ENCODE measurements at places on chromosomes 13 and 19. TPM values are rescaled to one million over a fixed set of nuclear protein-coding genes. Genes with fewer than 3 reads are reported as not detected.
A peak's percentile ranks its signal among the peaks of the same experiment; 100 is the strongest.

DNA sequence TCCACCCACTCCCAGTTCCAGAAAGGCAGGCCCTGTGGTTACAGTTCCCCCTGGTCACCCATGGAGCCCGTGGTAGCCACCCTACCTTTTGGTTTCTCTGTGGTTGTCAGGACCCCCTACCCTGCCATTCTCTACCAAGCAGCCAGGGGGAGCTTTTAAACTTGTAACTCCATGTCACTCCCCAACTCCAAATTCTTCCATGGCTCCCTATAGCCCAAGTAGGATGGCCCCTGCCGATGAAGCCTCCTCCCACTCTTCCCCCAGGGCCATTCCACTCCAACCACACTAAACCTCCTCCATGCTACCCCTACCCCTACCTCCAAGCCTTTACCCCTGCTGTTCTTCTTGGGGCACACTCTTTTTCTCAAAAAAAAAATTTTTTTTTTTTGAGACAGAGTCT, 2.2 kb downstream of the S1PR2 start:
- no peaks in the 10 kb centered on the region for H3K36me3 ChIP-seq
- no peak for DNase-seq
- H3K27me3 ChIP-seq = no peaks in the 10 kb centered on the region
- H3K4me1 ChIP-seq = no peaks in the 10 kb centered on the region

DNA sequence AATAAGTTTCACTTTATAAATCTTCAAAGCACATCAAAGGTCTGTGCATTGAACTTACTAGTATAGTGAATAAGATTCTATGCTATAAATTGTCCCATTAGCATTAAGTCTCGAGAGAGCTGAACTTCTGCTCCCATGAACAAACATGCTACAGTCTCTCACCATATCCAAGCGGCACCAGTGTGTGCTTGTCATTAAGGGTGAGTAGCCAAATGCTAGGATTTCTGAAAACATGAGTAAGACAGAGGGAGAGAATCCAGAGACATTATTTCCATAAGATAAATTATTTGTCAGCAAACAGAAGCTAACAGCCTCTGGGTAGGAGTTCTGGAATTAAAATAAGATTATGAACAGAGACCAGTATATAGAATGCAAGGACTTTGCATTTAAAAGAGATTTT, 2882.5 kb downstream of the PCDH9 start:
- no peak for DNase-seq
- H3K36me3 ChIP-seq = no peaks in the 10 kb centered on the region
- no peak overlapping the region for H3K27ac ChIP-seq
- no peaks in the 10 kb centered on the region for H3K27me3 ChIP-seq
- H3K4me1 ChIP-seq = no peaks in the 10 kb centered on the region
- no peak overlapping the region for H3K4me3 ChIP-seq

- H3K27me3 ChIP-seq = no peaks in the 10 kb centered on the region
- DNase-seq = no peak
- no peak overlapping the region for H3K4me3 ChIP-seq
- no peaks in the 10 kb centered on the region for H3K4me1 ChIP-seq
- H3K27ac ChIP-seq = no peak overlapping the region
Observed at GRCh38 chr13:22748866-22749577, 431.8 kb upstream of the SGCG start.

DNA sequence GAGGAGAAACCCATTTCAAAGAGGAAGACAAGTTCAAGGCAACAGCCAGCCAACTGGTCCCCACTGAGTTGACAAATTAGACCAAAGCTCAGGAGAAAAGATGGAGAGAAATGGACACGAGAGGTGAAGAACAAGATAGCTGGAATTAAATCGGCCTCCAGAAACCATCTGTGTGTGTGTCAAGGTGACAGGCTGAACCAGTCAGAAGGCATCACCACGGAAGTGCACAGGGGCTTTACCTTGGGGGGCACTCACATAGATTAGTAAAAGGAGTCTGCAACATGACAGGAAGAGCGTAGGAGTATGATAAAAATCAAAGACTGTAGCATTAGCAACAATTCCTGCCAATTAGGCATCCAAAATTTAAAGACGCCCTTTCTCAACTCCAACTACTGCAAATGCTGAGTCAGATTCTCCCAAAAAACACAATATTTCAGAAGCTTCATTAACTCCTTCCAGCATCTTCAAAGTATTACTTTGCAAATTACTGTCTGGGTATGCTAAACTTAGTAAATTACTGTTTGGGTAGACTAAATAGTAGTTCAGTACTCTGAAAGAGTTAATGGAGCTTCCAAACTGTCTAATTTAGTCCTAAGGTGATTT, 66.2 kb downstream of the FOXO1 start:
- no peak overlapping the region for H3K4me3 ChIP-seq
- H3K27me3 ChIP-seq = no peaks in the 10 kb centered on the region
- H3K4me1 ChIP-seq = no peaks in the 10 kb centered on the region
- no peaks in the 10 kb centered on the region for H3K36me3 ChIP-seq

DNA sequence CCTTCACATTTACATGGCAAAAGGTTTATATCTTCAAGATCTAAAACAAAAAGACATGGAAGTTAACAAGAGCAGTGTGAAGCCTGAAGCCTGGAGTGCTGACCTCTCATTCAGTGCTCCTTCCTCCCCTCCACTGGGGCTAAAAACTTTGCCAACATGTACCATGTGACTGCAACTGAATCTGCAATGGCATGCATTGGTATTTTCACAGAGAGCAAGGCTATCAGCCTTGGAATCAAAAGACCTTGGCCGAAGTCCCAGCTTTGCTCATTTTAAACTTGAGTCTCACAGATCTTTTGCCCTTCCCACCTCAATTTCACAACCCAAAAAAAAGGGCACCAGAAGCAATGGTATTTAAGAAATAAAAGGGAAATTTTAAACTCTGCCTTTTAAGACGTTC, 325.1 kb downstream of the DCT start:
- no peak for DNase-seq
- no peaks in the 10 kb centered on the region for H3K4me1 ChIP-seq
- no peak overlapping the region for H3K4me3 ChIP-seq
- no peaks in the 10 kb centered on the region for H3K36me3 ChIP-seq
- no peak overlapping the region for H3K27ac ChIP-seq
- H3K27me3 ChIP-seq = no peaks in the 10 kb centered on the region

GRCh38 chr13:78228211-78228610, 309.6 kb upstream of the EDNRB start:
- H3K4me1 ChIP-seq = no peaks in the 10 kb centered on the region
- H3K27me3 ChIP-seq = no peaks in the 10 kb centered on the region
- no peak overlapping the region for H3K27ac ChIP-seq
- DNase-seq = no peak
- no peaks in the 10 kb centered on the region for H3K36me3 ChIP-seq

DNA sequence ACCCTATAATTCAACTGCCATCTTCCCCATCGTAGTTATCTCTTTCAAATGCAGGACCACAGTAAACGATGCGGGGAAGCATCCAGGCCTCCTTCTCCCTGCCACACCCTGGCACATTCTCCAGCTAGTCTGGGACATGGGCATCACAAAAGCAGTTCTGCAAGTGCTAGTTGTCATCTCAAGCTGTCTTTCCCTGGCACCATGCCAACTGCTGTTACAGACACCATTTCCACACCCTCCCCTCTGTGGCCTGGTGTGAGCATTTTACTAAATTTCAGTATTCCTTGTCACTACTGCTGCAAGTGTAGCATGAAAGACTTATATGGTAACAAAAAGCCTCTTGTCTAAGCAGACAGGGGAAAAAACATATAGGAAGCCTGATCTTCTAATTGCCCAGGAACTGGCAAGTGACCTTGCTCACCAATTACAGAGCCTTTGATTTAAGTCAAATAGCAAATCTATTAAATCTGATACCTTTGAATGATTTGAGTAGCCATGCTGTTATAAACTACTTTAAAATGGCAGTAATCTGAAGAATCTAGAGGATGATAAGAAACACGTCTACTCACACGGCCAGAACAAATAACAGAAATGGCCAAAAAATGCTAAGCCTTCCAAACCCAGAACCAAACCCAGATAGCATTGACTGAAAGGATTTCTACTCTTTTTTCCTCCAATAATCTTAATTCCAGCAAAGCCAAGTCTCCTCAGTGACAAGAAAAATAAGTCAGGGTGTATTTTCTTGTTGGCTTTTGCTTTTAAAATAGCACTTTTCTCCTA, 179.0 kb downstream of the NUFIP1 start:
- H3K27ac ChIP-seq = no peak overlapping the region
- H3K27me3 ChIP-seq = no peaks in the 10 kb centered on the region
- no peaks in the 10 kb centered on the region for H3K36me3 ChIP-seq
- no peak for DNase-seq
- H3K4me1 ChIP-seq = no peaks in the 10 kb centered on the region
- H3K4me3 ChIP-seq = no peak overlapping the region

GRCh38 chr13:110412132-110412914, 105.2 kb downstream of the COL4A2 start:
- no peaks in the 10 kb centered on the region for H3K36me3 ChIP-seq
- H3K4me1 ChIP-seq = no peaks in the 10 kb centered on the region
- H3K27me3 ChIP-seq = no peaks in the 10 kb centered on the region
- DNase-seq = peak; percentile 51
- no peak overlapping the region for H3K27ac ChIP-seq
- no peak overlapping the region for H3K4me3 ChIP-seq

GRCh38 chr13:100797921-100798320, 123.3 kb upstream of the TMTC4 start:
- H3K27ac ChIP-seq = no peak overlapping the region
- no peak overlapping the region for H3K4me3 ChIP-seq
- no peaks in the 10 kb centered on the region for H3K36me3 ChIP-seq
- H3K4me1 ChIP-seq = no peaks in the 10 kb centered on the region
- no peak for DNase-seq

DNA sequence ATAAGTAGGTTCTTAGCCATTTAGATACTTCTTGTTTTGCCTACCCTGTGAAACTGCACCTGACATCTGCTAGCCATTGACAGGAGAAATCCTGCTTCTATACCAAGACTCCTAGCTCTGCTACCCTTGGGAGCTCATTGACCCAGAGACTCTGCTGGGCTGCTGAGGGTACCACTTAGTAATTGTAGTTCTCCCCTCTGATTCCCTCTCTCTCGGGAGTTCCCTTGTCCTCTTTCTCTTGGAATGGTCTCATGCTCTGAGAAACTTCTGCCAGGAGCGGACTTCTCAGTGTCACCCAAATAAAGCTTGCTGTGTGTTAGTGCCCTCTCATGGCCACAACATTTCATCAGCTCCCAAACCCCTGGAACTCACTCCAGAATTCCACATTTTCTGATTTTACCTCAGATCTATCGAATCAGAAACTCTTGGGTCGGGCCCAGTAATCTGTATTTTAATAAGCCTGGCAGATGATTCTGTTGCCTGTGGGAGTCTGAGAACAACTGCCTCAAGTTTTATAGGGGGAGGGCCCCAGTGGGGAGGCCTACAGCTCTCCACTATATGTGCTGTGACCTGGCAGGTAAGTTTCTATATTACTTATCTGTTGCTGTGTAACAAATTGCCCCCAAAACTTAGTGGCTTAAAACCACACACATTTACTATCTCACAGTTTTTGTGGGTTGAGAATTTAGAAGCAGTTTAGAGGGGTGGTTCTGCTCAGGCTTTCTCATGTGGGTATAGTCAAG, 221.1 kb downstream of the TDRD3 start:
- no peaks in the 10 kb centered on the region for H3K27me3 ChIP-seq
- H3K36me3 ChIP-seq = no peaks in the 10 kb centered on the region
- no peak overlapping the region for H3K4me3 ChIP-seq
- no peak for DNase-seq

- no peaks in the 10 kb centered on the region for H3K36me3 ChIP-seq
- H3K4me3 ChIP-seq = peak overlapping the region; percentile 52
- DNase-seq = no peak
Observed at GRCh38 chr19:45780448-45781213, 1.7 kb downstream of the DMPK start.

DNA sequence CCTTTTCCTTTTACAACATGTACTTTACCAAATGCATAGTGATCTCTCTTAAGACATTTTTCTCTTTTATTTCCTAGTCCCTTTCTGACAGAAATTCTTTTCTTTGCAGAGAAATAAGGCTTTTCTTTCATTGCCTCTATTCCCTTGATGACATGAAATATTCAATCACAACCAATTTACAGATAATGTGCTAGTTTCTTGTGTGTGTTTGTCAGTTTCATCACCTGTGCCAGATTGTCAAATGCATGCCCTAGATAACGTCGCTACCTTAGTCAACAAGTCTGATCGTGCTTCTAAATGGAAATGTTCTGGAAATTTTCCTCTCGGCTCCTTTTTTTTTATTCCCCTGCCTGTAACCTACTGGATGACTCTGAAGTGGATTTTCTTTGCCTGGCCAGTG, 478.1 kb downstream of the KLF5 start:
- H3K36me3 ChIP-seq = no peaks in the 10 kb centered on the region
- no peaks in the 10 kb centered on the region for H3K27me3 ChIP-seq
- no peak overlapping the region for H3K27ac ChIP-seq
- no peaks in the 10 kb centered on the region for H3K4me1 ChIP-seq
- H3K4me3 ChIP-seq = no peak overlapping the region

DNA sequence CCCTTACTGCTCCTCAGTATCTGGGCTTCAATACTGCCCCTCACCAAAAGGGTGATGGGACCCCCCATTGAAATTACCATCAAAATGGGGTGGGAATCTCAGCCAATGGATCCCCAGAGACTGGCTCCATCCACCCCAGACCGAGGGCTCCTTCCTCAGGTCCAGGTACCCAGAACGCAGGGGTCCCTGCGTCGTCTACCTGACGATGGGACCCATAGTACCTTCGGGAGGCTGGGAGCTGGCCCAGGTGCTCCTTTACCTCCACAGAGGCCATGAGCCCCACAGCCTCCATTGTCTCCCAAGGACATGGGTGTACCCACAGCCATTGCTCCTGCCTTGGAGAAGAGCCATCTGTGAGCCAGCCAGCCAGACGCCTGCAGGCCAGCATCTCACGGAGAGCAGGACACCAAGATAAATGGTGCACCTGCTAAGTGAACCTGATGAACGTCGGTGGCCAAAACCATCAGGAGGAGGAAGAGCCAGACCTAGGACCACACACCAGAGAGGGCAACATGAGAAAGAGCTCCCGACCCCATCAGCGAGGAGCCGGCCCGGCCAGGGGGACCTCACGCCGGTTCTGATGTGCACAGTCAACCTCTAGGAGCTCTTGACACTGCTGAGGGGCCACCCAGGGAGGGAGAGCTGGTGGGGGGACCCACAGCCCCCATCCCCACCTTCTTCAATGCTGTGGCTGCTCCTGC, 156.8 kb upstream of the SOX1 start:
- no peak overlapping the region for H3K27ac ChIP-seq
- no peak overlapping the region for H3K4me3 ChIP-seq
- DNase-seq = no peak
- no peaks in the 10 kb centered on the region for H3K27me3 ChIP-seq

- DNase-seq = no peak
- H3K27me3 ChIP-seq = no peaks in the 10 kb centered on the region
Observed at GRCh38 chr13:42377640-42378382, 105.9 kb downstream of the AKAP11 start.

- no peak for DNase-seq
- H3K36me3 ChIP-seq = no peaks in the 10 kb centered on the region
- H3K27ac ChIP-seq = no peak overlapping the region
- no peaks in the 10 kb centered on the region for H3K4me1 ChIP-seq
Observed at GRCh38 chr13:23506071-23506806, 64.0 kb upstream of the TNFRSF19 start.

GRCh38 chr13:43077461-43077860, 54.1 kb downstream of the DNAJC15 start:
- DNase-seq = no peak
- no peaks in the 10 kb centered on the region for H3K36me3 ChIP-seq
- no peak overlapping the region for H3K4me3 ChIP-seq
- no peaks in the 10 kb centered on the region for H3K27me3 ChIP-seq

- peaks cover 40% of the 10 kb centered on the region for H3K4me1 ChIP-seq
- H3K27ac ChIP-seq = peak overlapping the region; percentile 82
- no peaks in the 10 kb centered on the region for H3K27me3 ChIP-seq
- DNase-seq = no peak
- H3K4me3 ChIP-seq = peak overlapping the region; percentile 78
- H3K36me3 ChIP-seq = no peaks in the 10 kb centered on the region
Observed at GRCh38 chr13:98576200-98576945, 534 bp downstream of the STK24 start.

The IZUMO2 gene
- not detected for total RNA-seq

The AMER2 gene
- not detected for total RNA-seq

The ZNF66 gene
- 5.3 TPM for total RNA-seq

The DIAPH3 gene
- total RNA-seq = 15.4 TPM
